ENCODE measurements at places on chromosomes 6 and 20.
A peak's percentile ranks its signal among the peaks of the same experiment; 100 is the strongest.

GRCh38 chr6:26743157-26743821 lies 83.7 kb upstream of the ZNF322 start:
- no peak for DNase-seq

DNA sequence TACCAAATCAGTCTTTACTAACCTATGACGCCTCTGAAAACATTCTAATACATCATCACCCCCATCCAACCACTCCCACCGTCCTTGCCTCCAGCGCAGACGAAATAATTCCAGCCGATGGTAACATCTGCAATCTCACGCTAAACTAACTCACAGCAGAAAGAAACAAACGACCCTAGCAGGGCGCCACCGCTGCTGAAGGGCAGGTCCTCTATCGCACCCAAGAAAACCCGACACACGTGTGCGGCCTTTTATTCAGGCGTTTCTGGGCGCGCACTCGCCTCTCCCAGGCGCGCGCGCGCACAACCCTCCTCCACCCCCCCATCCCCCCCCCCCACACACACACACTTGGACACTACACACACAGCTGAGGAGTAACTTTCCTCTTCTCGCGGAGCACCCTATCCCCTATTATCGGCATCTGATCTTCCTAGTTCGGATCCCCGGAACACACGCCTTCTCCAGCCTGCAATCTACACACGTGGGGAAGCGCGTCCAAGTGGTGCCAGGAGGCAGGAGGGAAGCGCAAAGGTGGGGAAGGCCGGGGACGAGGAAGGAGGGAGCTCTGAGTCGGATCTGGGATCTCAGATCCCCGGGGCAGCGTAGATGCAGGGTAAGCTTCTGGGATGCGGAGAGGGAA lies 1.4 kb downstream of the GFOD1 start:
- peak; percentile 8 for DNase-seq

DNA sequence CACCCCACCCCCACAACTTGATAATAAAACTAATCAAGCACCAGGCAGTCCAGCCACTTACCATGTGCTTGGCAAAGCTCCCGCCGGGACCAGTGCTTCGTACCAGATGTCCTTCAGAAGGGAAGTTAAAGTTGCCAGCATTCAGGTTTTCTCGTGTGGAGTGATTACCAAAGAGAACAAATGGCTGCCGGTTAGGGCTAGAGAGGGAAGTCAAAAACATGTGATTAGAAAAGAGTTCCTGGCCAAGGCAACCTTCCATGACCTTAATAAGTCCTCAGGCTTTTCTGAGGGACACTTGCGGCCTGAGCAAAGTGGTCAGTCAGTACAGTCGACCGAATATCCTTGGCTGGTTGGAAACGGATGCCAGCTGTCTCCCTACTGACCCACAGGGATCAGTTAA lies 67.0 kb downstream of the DNAAF9 start:
- no peak for DNase-seq

- DNase-seq = peak; percentile 18
These were observed 662 bp downstream of the ENTPD6 start for GRCh38 chr20:25195962-25196785.

GRCh38 chr6:39087197-39087596 lies 27.8 kb downstream of the SAYSD1 start:
- no peak for DNase-seq

DNA sequence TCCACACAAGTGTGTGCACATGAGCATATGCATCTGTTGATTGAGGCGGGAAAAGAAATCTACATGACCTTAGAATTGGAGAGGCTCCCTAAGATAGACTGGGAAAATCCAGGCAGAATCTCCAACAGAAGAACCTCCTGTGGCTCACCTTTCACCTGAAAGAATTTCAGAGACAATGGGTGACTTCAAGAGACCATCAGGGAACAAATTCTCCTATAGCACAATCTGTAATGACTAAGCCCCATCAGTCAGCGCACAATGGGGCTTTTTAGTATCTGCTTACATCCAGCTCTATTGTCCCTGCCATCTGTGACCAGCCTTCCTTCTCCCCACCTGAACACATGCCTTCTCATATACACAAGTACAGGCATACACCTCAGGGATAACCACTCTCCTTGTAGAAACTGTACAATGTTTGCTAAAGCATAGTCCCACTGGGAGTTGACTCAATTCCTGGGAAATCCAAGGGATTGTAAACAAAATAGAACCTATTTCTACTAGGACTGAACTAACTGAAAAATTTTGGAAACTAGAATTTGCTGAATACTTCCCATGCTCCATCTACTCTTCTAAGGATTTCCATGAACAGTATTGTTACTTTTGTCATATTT lies 150.8 kb upstream of the STXBP5 start:
- DNase-seq = no peak

- DNase-seq = no peak
These were observed 33.0 kb downstream of the SNHG17 start for GRCh38 chr20:38402089-38402488.

GRCh38 chr20:4158466-4159050 lies 143.2 kb upstream of the RNF24 start:
- DNase-seq = no peak

DNA sequence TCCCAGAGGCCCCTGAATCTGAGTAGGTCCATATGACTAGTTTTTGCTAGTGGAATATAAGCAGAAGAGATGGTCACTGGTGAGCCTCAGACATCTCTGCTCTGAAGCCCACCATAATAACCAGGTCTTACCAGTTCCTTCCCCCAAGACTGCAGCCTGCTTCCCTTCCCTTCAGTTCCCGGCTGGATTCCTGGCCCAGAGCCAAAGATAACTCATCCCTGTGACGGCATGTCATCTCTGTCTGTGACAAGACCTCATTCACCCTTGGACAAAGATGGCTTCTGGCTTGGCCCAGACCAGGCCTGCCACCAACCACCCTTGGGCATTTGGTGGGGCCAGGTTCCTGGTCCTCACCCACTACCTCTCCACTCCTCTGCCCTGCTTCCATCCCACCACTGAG lies 145.5 kb upstream of the TOP1 start:
- DNase-seq = no peak

DNA sequence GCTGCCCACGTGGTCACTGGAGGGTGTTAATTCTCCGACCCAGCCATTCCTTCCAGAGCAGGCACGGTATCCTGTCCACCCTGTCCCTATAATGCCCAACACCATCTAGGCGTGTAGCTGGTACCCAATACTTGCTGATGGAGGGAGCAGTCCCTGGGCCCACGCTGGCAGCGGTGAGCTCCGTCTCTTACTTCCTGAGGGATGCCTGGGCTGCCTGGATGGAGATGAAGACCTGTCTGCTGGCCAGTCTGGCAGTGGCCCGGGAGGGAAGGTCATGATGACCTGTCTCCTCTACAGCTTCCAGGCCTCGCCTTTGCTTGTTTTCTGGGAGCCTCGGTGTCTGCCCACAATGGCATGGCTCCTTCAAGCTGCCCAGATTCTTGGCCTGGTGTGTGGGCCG lies 297.9 kb upstream of the SUPT3H start:
- no peak for DNase-seq

- DNase-seq = no peak
These were observed 27.6 kb downstream of the DCDC2 start for GRCh38 chr6:24330137-24330732.

DNA sequence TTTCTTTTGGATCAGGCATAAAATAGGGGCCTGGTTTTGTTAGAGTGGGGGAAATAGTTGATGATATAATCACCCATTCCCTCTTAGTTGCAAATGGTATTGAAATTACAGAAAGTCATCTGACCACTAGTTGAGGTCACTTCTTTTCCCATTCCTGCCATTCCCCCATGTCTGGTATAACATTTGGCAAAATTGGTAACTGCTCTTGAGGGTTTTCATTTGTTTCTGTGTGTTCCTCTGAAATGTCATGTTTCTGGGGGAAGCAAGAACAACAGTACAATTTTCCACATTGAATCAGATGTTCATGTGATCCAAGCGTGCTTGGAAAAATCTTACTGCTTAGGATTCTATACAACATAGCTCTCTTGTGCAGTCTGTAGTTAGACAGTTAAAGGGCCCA lies 7.3 kb downstream of the AIG1 start:
- DNase-seq = no peak

GRCh38 chr6:11370191-11371018 lies 137.9 kb upstream of the NEDD9 start:
- no peak for DNase-seq

GRCh38 chr6:44074439-44074812 lies 52.8 kb downstream of the MRPL14 start:
- peak; percentile 57 for DNase-seq

- no peak for DNase-seq
These were observed 116.0 kb downstream of the SYCP2 start for GRCh38 chr20:59817406-59817805.

GRCh38 chr20:32894026-32894483 lies 35.3 kb downstream of the EFCAB8 start:
- no peak for DNase-seq

DNA sequence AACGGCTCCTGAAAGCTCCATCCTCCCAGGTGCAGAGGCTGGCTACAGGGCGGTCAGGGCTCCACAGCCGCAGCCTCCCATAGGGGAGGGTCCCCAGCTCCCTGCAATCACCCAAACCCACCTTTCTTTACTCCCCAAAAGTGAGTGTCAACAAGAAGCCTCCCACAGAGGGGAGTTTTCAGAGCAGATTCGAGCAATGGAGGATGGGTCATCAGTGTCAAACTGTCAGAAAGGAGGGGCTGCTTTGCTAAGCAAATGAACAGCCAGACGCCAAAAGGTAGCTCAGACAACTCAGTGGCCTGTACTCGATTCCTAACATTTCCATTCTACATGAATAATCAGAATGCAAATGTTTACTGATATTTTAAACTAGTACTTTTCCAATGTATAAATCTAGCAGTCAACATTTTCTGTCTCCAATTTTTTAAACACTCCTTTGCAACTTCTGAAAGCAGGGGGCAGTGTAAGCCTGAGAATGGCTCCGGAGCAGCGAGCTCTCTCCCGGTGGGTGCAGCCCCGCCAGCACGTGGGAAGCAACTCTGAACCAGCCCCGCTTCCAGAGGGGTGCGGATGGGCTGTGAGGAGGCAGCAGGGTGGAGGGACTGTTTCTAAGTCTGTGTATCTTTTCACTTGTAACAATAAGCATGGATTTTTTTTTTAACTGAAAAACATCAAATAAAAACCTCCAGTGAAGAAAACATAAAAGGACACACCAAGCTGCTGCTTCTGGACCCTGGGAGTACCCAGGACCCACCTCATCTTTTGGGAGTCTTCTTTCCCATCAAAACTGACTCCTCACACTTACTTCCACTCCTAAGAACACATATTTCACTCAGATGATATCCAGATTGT lies 54.9 kb downstream of the TAF4 start:
- DNase-seq = peak; percentile 64

DNA sequence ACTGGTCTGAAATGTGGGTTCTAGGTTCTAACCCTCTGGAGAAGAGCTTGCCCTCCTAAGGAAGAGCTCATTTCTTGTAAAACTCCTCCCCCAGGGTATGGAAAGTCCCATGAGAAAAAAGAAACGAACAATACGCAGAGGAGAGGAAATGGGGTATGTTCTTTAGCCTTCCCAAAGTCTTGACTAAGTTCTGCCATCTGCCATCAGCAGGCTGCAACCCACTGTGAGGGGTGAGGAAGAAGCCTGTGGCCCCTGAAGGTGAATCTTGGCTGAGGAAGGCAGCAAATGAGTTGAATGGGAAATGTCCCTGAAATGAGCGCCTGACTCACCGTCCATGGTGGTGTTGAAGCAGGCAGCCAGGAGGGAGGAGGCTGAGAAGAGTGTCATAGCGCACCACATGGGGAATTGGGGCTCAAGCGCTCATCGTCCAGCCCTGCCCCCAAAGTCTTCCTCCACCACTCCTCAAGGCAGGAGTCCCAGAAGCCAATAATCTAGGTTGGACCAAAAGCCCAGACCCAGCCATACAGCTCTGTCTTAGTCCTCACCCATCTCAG lies 10.4 kb upstream of the MATN4 start:
- no peak for DNase-seq

- no peak for DNase-seq
These were observed 225.1 kb upstream of the MANEA start for GRCh38 chr6:95352064-95352795.

- DNase-seq = no peak
These were observed 3.6 kb downstream of the DTNBP1 start for GRCh38 chr6:15659181-15659580.

GRCh38 chr20:43752561-43753301 lies 25.9 kb upstream of the GTSF1L start:
- DNase-seq = no peak

GRCh38 chr20:52888096-52888495 lies 84.1 kb upstream of the TSHZ2 start:
- DNase-seq = no peak

DNA sequence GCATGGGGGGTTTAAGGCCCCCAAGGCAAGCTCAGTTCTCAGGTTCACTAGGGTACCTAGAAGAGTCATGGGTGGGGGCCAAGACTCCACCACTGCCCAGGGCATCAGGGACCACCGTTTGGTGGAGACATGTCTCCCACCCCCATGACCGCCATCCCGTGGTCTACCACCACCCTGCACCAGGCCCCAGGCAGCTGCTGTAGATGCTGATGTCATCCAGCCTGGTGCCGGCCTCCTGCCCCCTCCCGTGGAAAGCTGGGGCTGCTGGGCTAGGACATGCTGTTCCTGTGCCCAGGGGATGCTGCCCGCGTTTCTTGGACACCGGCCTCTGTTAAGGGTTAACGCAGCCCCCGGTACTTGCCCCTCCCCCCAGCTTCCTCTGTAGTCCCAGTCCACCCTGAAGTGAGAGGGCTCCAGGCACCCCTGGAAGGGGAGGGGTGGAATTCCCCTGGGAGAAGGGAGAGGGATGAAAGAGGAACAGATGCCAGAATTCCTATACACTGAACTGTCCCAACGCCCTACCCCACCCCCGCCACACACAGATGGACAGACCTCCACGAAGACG lies 587 bp downstream of the IP6K3 start:
- DNase-seq = no peak

GRCh38 chr6:38687549-38687948 lies 15.4 kb downstream of the GLO1 start:
- no peak for DNase-seq

DNA sequence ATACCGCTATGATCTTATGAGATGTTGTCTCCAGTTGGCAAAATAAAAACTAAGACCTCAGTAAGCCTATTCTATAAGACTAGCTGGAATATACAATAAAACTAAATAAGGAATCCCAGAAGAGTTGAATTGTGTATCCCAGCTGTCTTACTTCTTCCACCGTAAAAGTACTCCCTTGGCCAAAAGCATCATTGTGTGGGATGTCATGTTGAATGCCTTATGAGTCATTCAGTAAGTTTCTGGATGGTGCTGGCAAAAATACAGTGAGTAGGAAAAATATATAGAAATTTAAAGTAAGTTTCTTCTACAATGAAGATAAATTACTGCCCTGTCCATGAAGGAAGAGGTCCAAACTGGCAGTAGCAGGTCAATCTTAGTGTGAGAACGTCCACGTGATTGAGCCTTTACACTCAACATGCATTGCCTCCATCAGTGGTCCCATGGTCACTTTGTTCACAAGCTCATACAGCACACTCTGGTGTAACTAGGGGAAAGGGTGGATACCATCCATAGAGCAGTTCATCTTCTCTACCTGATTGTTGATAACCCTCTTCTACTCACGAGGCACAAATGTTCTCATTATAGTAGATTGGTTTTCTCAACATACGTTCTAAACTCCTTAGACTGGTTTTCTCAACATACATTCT lies 13.7 kb upstream of the ZNF318 start:
- no peak for DNase-seq

All from activated CD4-positive, alpha-beta T cell treated with anti-CD3 and anti-CD28 coated beads, Interleukin-2, amount 50 U/mL, for 1 hour (primary cell).